ENCODE measurements at places on chromosomes 7 and 10.

- DNase-seq, result peak; percentile 44
Observed at GRCh38 chr7:39644170-39644569, 20.8 kb downstream of the RALA start.

GRCh38 chr10:107561136-107561650 lies 396.7 kb upstream of the SORCS1 start:
- no peak for DNase-seq

- no peak for DNase-seq
Observed at GRCh38 chr7:36057323-36057722, 95.7 kb upstream of the EEPD1 start.

DNA sequence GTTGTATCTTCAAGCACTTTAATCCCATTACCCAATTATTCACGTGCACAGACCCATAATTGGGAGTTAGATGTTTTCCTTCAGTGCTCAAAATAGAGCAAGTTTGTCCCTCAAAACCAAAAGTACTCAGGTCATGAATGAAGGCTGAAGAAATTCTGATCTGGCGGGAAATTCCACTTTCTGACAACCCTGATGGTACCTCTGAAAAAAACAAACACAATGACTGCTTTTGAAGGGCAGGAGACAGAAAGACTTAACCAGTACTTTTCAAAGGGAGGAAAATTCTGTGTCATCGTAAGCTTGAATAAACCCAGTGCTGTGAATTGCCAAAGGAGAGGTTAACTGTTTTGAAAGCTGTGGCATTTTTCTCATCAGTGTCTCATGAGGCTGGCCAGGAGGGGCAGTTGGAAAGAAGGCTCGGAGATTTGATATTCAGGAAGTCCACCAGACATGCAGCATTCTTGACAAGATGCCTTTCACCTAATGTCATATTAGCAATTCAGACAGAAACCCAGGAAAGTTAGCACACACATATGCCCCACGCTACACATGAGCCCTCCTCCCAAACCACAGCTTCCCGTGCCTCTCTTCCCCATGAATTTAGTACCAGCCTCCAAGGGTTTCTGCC lies 347.0 kb downstream of the KCNMA1 start:
- peak; percentile 99 for DNase-seq

GRCh38 chr10:123906296-123906695 lies 14.7 kb upstream of the CPXM2 start:
- no peak for DNase-seq

DNA sequence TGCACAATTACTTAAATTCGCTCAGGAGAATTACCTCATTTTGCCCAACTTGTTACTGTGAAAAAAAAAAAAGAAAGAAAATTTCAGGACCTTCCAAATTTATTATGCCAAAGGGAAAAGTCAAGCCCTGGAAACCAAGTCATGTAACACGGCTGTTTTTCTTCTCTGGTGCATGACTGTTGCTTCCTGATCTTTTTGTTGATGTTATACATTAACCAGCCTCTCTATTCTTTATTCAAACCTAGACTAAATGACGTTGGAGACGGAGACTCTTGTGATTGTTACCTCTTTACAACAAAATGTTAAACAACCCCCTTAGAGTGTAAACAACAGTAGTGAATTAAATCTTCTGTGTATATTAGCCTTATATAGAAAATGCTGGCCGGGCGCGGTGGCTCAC lies 16.1 kb upstream of the ZC3HAV1 start:
- DNase-seq, result no peak

GRCh38 chr10:21289961-21290360 lies 235.5 kb downstream of the SKIDA1 start:
- DNase-seq, result no peak

DNA sequence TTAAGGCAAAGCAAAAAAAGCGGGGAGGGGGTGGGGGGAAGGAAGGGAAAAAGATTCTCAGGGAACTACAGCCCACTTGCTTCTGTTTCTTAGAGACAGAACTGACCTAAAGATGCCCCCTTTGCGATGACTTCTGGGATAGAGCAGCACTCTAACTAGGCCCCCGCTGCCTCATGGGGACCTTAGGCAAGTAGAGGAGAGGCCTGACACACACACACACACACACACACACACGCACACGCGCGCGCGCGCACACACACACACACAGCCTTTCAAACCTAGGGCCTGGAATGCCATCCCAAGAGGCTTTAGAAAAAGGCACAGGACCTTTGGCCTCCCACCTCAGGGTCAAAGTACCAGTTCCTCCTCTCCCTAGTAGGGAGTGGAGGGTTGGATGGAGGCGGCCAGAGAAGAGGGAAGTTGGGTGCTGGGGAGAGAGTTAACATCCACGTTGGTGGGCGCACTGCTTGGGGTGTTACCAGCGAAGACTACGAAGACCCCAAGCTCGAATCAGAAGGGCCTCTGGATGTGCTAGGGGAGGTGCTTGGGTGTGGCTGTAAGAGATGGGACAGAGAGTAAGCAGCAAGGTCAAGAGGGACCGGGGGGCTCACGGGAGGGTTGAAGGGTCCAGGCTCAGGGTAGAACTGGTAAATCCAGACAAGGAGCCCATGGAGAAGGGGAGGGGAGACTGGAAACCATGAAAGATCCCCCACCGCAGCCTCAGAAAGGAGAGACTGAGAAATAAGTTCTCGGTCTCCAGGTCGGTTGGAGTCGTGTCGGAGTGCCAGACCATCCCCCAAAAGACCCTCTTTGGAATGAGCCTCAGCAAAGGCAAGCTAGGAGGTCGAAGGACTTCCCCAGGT lies 1.2 kb upstream of the COL1A2 start:
- no peak for DNase-seq

- DNase-seq, result peak; percentile 79
Observed at GRCh38 chr10:82564353-82565196, 689.6 kb downstream of the NRG3 start.

DNA sequence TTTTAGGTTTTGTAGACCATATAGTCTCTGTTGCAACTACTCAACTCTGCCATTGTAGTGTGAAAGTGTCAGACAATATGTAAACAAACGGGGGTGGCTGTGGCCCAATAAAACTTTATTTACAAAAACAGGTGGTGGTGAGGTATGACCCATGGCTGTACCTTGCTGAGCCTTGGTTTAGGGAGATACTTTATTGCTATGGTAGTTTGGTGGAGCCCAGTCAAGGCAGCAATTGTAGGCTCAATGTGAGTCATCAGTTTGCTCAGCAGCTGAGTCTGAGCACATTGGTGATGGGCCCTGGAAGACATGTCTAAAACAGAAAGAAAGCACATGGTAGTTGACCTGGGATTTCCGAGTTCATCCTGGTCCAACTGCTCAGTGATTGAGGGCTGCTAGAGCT lies 242.5 kb downstream of the REEP3 start:
- peak; percentile 65 for DNase-seq

DNA sequence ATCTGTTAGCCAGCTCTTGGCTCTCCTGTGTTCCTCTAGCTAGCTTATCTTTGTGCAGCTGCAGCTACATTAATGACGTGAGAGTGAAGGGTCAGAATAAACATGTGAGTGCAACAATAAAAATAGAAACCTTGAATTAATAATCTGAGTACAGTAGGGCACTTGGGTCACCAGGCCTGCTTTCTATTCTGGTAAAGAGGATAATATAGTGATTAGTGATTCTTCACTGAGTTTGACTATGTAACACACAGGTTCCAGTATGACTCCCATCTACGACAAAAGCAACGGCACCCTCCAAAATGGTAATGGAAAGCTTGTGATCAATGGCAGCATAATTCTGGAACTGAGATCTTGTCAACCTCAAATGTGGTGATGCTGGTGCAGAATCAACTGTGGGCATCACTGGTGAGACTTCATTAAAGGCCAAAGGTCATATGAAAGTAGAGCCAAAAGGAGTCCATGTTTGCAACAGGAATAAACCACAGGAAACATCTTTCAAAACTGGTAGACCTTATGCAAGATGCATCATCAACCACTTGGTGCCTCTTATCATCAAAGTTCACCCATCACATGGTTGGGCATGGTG lies 77.6 kb downstream of the NRBF2 start:
- no peak for DNase-seq

DNA sequence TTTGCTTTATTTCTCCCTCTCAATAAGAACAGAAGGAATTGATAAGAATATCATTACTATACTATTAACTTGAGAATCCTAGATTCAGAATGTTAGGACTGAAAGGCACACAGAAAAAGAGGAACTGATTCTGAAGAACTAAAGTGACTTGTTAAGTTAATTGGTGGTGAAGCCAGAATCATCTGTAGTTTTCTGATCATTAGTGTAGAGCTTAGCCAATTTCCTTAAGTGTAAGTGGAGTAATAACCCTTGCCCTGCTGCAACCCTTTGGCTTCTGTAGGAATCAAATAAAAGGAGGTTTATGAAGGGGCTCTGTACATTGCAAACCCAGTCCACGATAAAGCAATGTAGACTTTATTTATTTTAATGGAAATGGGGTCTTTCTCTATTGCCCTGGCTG lies 1186.0 kb downstream of the SORCS3 start:
- DNase-seq, result no peak

- no peak for DNase-seq
Observed at GRCh38 chr7:111091593-111092358, 849 bp downstream of the LRRN3 start.

DNA sequence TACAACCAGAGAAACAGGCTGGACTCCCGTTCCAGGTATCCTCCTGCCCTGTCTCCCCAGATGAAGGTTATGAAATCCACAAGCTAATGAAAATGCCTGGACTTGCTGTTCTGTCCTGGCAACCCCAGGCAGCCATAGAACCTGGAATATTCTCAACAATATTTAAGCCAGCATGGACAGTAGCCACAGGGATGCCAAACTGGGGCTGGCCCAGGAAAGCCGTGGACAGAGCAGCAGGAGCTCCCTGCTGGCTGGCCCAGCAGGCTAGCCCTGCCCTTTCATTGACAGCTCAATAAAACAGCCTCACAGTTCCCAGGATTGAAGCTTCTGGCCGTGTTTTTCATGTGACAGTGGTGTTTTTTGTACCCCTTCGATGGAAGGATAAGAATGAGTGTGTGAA lies 230.6 kb downstream of the BMPER start:
- DNase-seq, result no peak

DNA sequence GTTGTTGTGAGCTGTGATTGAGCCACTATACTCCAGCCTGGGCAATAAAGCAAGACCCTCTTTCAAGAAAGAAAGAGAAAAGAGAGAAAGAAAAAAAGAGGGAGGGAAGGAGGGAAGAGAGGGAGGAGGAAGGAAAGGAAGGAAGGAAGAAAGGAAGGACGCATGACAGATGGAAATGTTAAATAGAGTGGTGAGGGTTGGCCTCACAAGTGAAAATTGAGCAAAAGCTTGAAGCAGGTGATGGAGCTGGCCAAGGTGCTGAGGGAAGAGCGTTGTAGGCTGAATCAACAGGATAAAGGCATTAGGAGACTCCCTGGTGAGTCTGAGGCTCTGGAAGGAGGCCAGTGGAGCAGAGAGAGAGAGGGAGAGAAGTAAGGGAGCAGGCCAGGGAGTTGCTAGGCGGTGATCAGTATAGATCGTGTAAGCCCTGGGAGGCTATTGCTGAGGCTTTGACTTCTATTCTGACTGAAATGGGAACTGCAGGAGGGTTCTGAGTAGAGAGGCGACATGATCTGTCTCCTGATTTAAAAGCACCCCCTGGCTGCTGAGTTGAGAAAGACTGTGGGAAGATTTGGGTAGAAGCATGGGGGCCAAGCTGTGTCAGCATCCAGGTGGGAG lies 26.5 kb upstream of the TMEM248 start:
- DNase-seq, result no peak

- DNase-seq, result no peak
Observed at GRCh38 chr7:98137826-98138151, 31.1 kb downstream of the LMTK2 start.

- no peak for DNase-seq
Observed at GRCh38 chr7:21011153-21011552, 224.5 kb upstream of the SP8 start.

- DNase-seq, result no peak
Observed at GRCh38 chr7:10070899-10071298, 902.8 kb upstream of the PHF14 start.

DNA sequence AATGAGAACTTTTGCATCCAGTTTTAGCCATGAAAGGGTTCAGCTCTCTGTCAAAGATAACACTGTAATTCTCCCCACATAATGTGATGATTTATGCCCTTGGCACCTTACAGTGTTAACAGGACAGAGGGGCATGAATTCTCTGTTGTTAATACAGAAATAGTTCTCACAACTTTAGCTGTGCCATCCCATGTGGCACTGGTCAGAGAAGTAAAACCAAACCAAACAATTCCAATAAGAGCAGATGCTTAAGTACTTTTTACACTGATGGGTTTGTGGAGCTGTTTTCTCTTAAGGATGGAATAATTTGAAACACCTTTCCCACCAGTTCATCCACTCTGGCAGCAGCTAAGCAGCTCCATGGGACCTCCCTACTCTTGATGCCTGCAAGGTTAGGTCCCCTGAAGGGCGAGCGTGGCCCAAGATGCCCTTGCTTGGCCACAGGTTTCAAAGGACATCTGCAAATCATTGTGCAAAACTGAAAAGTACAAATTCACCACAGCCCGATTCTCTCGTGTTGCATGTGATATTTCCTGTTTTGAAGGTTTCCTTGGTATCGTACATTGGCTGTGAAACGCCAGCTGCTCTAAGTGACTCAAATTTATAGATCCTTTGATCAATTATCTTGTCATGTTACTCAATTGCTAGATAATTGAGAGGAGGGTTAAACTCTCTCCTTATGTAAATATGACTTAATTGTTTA lies 82.5 kb upstream of the CREB5 start:
- DNase-seq, result no peak

GRCh38 chr10:27801171-27801785 lies 55.7 kb upstream of the MKX start:
- DNase-seq, result no peak

DNA sequence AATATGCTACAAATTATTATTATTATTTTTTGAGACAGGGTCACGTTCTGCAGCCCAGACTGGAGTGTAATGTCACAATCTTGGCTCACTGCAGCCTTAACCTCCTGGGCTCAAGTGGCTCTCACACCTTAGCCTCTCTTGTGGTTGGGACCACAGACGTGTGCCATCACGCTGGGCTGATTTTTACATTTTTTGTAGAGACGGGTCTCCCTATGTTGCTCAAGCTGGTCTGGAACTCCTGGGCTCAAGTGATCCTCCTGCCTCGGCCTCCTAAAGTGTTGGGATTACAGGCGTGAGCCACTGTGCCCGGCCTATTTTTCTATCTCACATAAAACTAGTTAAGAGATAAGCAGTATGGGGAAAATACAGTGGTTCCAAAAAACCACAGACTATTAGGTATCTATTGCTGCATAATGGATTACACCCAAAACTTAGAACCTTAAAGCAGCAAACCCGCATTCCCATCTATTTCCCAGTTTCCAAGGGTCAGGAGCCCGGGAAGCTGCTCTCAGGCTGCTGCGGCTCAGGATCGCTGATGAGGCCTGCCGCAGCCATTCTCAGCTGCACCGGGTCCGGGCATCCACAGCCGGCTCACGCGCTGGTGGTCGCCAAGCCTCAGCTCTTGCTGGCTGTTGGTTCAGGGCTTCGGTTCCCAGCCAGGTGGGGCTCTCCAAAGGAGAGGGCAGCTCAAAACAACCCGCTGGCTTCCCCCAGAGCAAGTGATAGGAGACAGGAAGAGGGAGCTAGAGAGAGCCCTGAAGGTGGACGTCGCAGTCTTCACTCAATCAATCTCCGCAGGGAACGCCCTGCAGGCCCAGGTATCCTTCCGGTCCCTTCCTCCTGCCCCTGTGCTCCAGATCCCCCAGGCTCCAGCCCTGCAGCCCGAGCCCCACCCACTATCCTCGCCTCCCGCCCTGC lies 128.2 kb downstream of the UBE2H start:
- peak; percentile 42 for DNase-seq

- DNase-seq, result no peak
Observed at GRCh38 chr10:131788386-131788785, 112.4 kb upstream of the PPP2R2D start.

- no peak for DNase-seq
Observed at GRCh38 chr10:129956876-129957673, 7.0 kb downstream of the EBF3 start.

Data from HT1080 (cell line).